ENCODE measurements at places on chromosomes 16 and 17. TPM values are rescaled to one million over a fixed set of nuclear protein-coding genes. Genes with fewer than 3 reads are reported as not detected.

BRCA1 gene
- 18.6 TPM for total RNA-seq

MAPT gene
- 0.05 TPM for total RNA-seq

APOBR gene
- 1.3 TPM for total RNA-seq

GRCh38 chr17:69093279-69093789 lies 32.6 kb upstream of the ABCA9 start:
- H3K27ac ChIP-seq, result no peak overlapping the region
- H3K36me3 ChIP-seq, result peaks cover 11% of the 10 kb centered on the region
- no peak overlapping the region for H3K4me3 ChIP-seq
